Esophagus muscularis mucosa (tissue), 4 donors: ENCODE measurements at places on chromosomes 11 and 22. TPM values are rescaled to one million over a fixed set of nuclear protein-coding genes. Genes with fewer than 3 reads are reported as not detected.
A peak's percentile ranks its signal among the peaks of the same experiment; 100 is the strongest.

The LMO1 gene
- not detected for total RNA-seq

The CHADL gene
- total RNA-seq, result 13.2 TPM

The ARVCF gene
- 55.8 TPM for total RNA-seq

The NXPE2 gene
- total RNA-seq, result 0.40 TPM

The VPS37C gene
- 29.1 TPM for total RNA-seq

The DENND6B gene
- 2.0 TPM for total RNA-seq

The F2 gene
- not detected for total RNA-seq

The TMPRSS4 gene
- 0.26 TPM for total RNA-seq

The MIOX gene
- total RNA-seq, result not detected

The ASCL2 gene
- total RNA-seq, result 0.32 TPM

GRCh38 chr11:5577101-5577500, 3.6 kb upstream of the OR52B6 start:
- no peaks in the 10 kb centered on the region for H3K27me3 ChIP-seq
- H3K27ac ChIP-seq, result no peak overlapping the region
- no peak overlapping the region for H3K4me3 ChIP-seq
- H3K36me3 ChIP-seq, result no peaks in the 10 kb centered on the region
- no peak for DNase-seq

DNA sequence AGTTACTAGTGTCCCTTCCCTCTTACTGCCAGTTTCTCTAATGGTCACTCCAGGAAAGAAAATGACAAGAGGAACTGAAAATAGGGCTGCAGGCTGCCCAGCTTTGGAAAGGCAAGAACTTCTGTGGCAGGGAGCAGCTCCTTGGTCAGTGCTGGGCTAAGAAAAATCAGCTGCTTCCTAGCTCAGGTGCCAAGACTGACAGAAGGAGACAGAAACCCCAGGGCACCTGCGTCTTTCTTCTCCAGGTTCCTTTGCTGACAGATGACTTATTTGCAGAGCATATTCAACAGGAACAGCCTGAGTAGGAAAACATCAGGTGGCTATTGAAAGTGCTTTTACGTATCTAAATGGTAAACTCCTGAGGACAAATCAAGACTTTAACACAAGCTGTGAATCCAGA, 25.4 kb downstream of the MAML2 start:
- no peak overlapping the region for H3K4me3 ChIP-seq
- no peak overlapping the region for H3K27ac ChIP-seq
- no peaks in the 10 kb centered on the region for H3K27me3 ChIP-seq
- no peaks in the 10 kb centered on the region for H3K36me3 ChIP-seq

GRCh38 chr11:75174781-75175370, 24.0 kb downstream of the SLCO2B1 start:
- peak overlapping the region; percentile 49 for H3K27ac ChIP-seq
- no peaks in the 10 kb centered on the region for H3K27me3 ChIP-seq
- H3K4me1 ChIP-seq, result peaks cover 9% of the 10 kb centered on the region
- no peaks in the 10 kb centered on the region for H3K36me3 ChIP-seq

GRCh38 chr11:75959540-75959939, 144.5 kb downstream of the UVRAG start:
- peaks cover 2% of the 10 kb centered on the region for H3K4me1 ChIP-seq
- DNase-seq, result no peak
- no peaks in the 10 kb centered on the region for H3K27me3 ChIP-seq
- no peak overlapping the region for H3K4me3 ChIP-seq
- H3K27ac ChIP-seq, result no peak overlapping the region
- H3K36me3 ChIP-seq, result no peaks in the 10 kb centered on the region

DNA sequence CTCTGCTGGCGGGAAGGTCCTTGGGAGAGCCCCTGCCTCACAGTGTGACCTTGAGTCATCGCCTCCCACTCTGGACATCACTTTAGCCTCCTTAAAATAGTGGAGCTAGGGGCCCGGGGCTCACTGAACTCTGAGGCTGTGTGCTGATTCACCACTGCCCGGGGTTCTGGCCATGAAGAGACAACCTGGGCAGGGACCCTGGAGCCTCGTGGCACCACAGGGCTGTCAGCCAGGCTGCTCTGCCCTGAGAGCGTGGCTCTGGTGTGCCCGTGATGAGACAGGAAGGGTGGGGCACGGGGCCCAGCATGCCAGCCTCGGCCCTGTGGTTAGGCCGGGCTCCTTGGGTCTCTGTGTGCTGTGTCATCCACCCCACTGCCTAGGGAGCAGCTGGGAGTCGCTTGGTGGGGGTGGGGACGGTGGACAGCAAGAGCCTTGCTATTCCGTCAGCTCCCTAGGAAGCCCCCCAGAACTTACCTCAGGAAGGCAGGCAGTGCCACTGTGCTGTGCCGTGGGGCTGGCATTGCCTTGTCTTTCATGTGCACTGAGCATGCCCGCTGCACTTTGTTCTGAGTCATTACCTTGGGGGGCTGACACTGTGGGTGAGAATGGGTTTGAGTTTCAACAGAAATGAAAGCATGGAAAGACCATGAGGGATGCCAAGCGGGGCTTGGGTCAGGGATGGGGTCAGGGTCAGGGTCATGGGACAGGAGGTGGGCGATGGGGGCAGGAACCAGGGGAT, 31.7 kb downstream of the TPCN2 start:
- H3K27ac ChIP-seq, result peak overlapping the region; percentile 68
- H3K4me3 ChIP-seq, result no peak overlapping the region
- DNase-seq, result no peak
- peaks cover 93% of the 10 kb centered on the region for H3K36me3 ChIP-seq

DNA sequence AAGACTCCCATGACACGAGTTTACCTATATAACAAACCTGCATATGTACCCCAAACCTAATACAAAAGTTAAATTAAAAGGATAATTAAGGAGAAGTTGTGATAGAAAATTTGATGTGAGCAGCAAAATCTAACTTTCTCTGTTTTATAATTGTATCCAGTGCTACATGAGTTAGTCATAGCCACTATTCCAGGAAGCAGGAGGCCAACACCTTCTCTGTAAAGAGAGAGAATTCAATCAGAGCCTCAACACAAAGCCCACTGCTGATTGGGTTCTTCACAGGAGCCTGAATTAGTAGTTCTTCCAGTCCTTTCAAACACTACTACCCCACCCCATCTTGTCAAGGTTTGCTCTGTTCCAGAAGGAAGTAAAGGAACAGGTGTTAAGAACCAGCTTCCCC, 84.2 kb downstream of the BLID start:
- peaks cover 15% of the 10 kb centered on the region for H3K36me3 ChIP-seq
- DNase-seq, result no peak
- H3K27me3 ChIP-seq, result no peaks in the 10 kb centered on the region

DNA sequence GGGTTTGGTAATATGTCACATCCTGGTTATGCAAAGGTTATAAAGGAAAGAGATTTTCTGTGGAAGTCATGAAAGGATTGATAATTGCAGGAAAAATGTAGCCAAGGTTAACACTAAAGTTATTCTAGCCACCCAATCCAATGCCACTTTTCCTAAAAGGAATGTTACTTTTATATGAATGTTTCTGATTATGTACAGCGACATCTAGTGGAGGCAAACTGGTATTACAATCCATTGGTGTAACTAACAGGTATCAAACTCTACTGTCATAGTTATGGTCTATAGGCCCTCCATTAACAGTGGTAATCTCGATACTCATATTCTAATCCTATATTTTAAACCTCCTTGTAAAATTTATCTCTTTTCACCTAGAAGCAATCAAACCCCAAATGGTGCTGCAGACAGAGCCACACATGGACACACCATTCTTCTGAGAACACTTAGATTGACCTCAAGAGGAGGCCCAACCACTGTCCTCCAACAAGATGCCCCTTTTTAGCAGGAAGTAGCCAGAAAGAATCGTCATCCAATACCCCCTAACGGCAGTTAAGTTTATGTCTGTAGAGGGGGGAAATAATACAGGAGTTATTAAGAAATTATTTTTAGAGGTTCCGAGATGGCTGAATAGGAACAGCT, 74.9 kb upstream of the RAG2 start:
- H3K4me3 ChIP-seq, result no peak overlapping the region
- no peaks in the 10 kb centered on the region for H3K36me3 ChIP-seq
- no peak for DNase-seq
- no peaks in the 10 kb centered on the region for H3K4me1 ChIP-seq
- no peaks in the 10 kb centered on the region for H3K27me3 ChIP-seq

DNA sequence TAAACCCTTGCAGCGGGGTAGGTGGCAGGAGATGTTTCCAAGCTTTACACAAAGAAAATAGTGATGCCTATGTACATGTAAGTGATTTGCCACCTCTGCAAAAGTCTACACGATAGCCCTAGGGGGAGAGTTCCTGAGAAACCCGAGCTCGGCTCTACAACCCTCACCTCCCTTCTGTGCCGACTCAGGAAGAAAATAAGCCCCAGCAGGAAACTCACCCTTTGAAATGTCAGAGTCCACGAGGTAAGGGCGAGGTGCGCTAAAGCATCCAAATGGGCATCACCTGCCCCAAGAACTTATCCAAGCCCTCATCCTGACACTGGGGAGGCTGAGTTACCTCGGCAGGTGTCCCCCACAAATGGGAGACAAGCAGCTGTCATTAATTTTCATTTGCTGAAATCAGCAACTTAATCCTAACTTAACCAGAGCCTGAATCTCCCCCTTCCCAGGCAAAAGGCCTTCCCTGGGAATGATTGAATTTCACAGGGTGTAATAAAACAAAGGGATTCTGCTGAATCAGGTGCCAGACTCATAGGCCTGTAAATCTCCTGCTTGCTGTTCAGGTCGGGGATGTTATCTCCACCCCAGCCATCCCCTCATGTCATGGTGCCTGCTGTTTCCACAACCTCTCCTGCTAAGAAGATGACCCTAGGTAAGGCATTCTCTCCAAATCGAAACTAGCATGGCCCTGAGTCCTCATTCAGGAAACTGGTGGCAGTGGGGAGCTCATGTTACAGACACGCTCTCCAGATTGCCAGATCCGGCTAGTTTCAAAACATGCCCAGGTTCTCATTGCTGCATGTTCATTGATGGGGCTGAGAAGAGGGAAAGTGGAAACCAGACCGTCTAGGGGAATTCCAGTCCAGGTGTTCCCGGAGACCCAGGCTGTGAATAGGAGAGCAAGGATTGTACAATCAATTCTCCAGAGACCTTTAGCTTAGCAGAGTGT, 105.3 kb upstream of the KIRREL3 start:
- DNase-seq, result peak; percentile 91
- no peaks in the 10 kb centered on the region for H3K4me1 ChIP-seq
- H3K27me3 ChIP-seq, result no peaks in the 10 kb centered on the region

- peaks cover 25% of the 10 kb centered on the region for H3K4me1 ChIP-seq
- no peaks in the 10 kb centered on the region for H3K27me3 ChIP-seq
- peak overlapping the region; percentile 46 for H3K27ac ChIP-seq
- H3K36me3 ChIP-seq, result no peaks in the 10 kb centered on the region
- no peak for DNase-seq
Measured at GRCh38 chr22:32557444-32557843, 82.8 kb downstream of the FBXO7 start.

GRCh38 chr11:20023082-20023426, 137.2 kb downstream of the DBX1 start:
- no peaks in the 10 kb centered on the region for H3K27me3 ChIP-seq
- no peaks in the 10 kb centered on the region for H3K36me3 ChIP-seq
- H3K27ac ChIP-seq, result no peak overlapping the region
- peaks cover 37% of the 10 kb centered on the region for H3K4me1 ChIP-seq
- DNase-seq, result no peak

- H3K27me3 ChIP-seq, result no peaks in the 10 kb centered on the region
- no peaks in the 10 kb centered on the region for H3K36me3 ChIP-seq
- no peak overlapping the region for H3K4me3 ChIP-seq
- peaks cover 5% of the 10 kb centered on the region for H3K4me1 ChIP-seq
- peak; percentile 90 for DNase-seq
- H3K27ac ChIP-seq, result no peak overlapping the region
Measured at GRCh38 chr11:18802381-18803257, 11.0 kb upstream of the PTPN5 start.

DNA sequence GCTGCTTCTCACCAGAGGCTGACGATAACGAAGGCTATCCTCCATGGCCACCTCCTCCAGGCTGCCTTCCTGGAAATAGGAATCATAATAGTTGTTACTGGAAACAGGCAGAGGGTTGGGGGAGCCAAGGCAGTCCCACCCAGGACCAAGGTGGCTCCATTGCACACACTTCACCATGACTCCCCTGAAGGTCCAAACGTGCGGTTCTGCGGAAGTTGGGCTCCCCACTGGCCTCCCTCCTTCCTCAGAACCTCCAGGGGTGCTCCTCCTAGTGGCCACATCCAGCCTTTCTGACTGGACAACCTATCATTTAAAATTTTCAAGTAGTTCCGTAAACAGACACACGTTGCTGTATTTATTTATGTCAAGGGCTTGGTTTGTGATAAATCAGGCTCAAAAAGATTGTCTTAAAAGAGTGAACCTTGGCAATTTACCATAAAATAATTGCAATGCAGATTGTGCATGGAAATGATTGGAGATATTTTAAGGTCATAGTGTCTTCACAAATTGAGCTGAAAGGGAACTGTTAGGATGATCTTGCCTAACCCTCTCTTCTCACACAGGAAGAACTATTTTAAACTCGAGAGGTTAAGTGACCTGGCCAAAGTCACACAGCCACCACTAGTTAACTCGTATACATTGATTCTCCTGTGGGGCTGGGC, 1.4 kb upstream of the TCN2 start:
- peak overlapping the region; percentile 74 for H3K27ac ChIP-seq
- H3K36me3 ChIP-seq, result peaks cover 3% of the 10 kb centered on the region
- H3K27me3 ChIP-seq, result no peaks in the 10 kb centered on the region
- no peak for DNase-seq
- peak overlapping the region; percentile 75 for H3K4me3 ChIP-seq

DNA sequence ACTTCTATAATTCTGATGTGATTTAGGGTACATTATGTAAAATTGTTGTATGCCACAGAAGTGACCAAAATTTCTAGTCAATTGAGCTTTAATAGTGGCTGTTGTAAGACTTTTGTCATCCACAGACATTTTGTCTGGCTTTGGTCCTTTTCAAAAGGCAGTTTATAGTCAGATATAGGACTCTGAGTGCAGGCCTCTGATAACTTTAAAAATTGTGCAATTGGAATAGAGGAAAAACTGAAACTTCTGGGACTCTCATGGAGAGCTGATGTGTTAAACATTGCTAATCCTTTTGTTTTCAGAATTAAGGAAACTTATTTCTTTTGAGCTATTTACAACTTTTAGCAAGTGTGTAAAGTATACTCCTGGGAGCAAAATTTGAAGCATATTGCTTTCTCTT, 9.0 kb upstream of the MRPL17 start:
- DNase-seq, result no peak
- no peak overlapping the region for H3K4me3 ChIP-seq
- peaks cover 18% of the 10 kb centered on the region for H3K4me1 ChIP-seq
- no peaks in the 10 kb centered on the region for H3K36me3 ChIP-seq
- H3K27ac ChIP-seq, result no peak overlapping the region
